ENCODE measurements at places on chromosomes 6 and 20.

GRCh38 chr6:87918461-87918941, 129.1 kb upstream of the SPACA1 start:
- peak; percentile 26 for DNase-seq

DNA sequence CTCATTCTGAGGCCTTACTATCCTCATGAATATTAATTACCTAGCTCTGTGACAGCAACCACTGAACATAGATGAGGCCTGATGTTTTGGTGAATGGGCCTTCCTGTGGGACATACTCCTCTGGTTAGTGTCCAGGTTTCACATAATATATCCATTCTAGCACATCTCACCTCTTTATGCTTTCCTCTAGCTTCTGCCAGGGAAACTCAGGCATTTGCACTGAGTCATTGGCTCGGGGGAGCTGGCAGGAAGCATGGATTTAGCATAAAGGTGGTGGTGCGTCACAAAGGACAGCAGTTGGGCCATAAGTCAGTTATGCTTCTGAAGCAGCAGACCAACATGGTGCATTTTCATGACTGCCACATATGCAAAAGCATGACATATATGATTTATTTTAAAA, 37.5 kb upstream of the TMEM170B start:
- peak; percentile 92 for DNase-seq

GRCh38 chr20:22346716-22347115, 237.7 kb downstream of the FOXA2 start:
- no peak for DNase-seq

DNA sequence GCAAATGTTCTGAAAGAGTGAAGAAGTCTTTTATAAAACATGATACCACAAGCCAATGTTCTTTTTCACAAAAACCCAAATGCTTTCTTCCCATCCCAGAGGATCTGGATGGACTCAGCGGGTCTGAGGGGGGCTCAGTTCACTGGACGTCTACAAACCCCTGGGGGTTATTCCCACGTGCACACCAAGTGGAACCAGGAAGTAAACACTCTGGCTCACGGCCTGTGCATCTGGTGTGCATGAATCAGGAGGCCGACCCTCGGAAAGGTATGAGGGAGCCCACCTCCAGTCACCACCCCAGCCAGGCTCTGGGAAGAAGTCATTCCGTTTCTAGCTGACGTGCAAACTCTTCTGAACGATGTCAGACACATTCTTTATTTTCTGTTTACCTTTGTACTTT, 252.2 kb downstream of the DLL1 start:
- no peak for DNase-seq

GRCh38 chr6:20955131-20955530, 420.9 kb downstream of the CDKAL1 start:
- DNase-seq = no peak

DNA sequence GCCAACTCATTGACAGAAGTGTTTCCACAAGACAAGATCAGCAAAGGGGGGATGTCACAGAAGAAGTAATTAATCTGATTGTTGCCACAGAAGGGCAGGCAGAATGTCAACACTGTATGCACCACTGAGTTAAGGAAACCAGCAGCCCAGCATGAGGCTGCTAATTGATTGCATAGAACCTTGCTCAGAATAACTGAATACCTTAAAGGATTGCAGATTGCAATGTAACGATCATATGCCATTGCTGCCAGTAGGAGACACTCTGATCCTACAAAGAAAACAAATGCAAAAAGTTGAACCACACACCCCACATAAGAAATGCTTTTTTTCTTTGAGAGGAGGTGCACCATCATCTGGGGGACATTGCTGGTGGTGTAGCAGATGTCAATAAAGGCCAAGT, 13.1 kb downstream of the OR5V1 start:
- no peak for DNase-seq

GRCh38 chr6:144417681-144418080, 132.5 kb downstream of the UTRN start:
- DNase-seq = no peak

GRCh38 chr6:110352563-110353262, 5.4 kb downstream of the METTL24 start:
- DNase-seq = no peak

GRCh38 chr6:69780585-69781178, 16.1 kb downstream of the LMBRD1 start:
- no peak for DNase-seq

- no peak for DNase-seq
Observed at GRCh38 chr6:93801101-93801847, 381.9 kb upstream of the EPHA7 start.

GRCh38 chr20:61759286-61760065, 306.2 kb downstream of the TAF4 start:
- DNase-seq = no peak

DNA sequence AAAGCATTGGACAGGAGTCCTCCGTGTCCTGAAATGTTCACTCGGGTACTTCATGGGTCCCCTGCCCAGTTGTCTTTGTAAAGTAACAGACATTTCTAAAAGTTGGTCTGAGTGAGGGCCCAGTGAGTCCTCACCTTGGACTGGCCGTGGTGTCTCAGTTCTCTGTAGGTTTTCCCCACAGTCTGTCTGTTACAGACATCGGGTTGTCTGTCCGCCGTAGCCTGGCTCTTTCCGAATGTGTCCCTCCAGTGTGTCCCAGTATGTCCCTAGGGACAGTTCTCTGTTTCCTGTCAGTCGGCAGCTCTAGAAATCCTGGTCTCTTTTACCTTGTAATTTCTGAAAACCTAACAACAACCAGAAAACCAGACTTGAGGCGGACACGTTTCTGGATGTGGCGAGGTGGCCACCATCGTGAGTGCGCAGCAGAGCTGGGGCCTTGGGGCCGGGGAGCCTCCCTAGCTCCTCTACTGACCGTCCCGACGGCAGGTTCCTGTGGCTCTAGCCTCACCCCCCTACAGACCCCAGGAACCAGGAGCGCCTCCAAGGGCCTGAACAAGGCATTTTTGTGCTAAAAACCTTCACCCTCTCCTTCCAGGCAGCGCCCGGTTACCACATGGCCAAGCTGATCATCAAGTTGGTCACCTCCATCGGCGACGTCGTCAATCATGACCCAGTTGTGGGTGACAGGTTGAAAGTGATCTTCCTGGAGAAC, 42.2 kb downstream of the PYGB start:
- no peak for DNase-seq

DNA sequence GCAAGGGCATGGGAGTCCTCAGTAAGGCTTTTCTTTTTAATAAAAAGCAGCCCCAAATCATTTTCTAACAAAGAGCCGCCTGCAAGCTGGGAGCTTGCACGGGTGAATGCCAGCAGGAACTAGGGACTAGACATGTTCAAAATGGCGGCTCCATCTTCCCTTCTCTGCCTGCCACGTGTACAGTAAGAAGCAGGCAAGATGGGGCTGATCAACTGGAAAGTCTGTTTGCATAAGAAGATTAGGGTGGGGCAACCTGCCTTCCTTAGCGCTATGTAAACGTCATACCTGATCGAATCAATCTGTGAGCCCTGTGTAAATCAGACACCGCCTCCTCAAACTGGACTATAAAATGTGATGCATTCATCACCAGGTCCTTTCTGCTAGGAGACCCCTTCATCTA, 299.4 kb upstream of the SOX4 start:
- DNase-seq = no peak

DNA sequence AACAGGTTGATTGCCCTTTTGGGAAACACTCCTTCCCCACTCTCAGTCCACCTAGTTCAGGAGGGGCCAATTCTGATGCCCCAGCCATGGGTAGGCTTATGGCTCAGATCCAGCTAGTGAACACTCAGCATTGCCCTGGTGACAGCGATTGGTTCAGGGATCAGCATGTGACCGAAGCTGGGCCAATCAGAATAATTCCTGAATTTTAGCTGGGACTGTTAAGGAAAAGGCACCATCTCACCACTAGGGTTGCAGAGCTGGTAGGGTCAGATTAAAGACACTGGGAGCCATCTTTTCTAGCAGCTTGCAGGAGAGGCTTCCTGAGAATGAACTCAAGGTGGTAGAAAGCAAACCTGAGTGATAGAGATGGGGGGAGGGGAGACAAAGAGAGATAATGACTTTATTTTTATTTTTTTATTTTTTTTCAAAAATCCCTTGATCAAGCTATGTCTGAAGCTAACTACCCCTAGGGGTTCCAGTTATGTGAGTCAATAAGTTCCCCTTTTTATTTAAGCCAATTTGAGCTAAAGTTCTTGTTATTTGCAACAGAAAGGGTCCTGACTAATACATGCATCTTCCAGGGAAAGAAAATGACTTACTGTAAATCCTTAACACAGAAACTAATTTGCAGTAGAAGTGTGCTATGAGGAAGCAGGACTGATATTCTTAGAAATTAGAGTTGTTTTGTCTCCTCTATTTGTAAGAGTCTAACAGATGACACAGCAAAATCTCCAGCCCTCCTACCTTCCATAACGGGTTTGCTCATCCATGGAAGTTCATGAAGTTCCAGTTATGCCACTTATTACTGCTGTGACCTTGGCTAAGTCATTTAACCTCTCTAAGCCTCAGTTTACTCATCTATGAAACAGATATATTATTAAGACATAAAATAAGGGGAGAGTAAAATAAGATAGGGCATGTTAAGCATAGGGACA, 44.7 kb downstream of the EYA2 start:
- no peak for DNase-seq

- DNase-seq = no peak
Observed at GRCh38 chr6:93393554-93394074, 25.7 kb downstream of the EPHA7 start.

- DNase-seq = no peak
Observed at GRCh38 chr20:51043811-51044210, 20.9 kb upstream of the KCNG1 start.

- DNase-seq = no peak
Observed at GRCh38 chr20:53328961-53329360, 264.7 kb downstream of the ZNF217 start.

DNA sequence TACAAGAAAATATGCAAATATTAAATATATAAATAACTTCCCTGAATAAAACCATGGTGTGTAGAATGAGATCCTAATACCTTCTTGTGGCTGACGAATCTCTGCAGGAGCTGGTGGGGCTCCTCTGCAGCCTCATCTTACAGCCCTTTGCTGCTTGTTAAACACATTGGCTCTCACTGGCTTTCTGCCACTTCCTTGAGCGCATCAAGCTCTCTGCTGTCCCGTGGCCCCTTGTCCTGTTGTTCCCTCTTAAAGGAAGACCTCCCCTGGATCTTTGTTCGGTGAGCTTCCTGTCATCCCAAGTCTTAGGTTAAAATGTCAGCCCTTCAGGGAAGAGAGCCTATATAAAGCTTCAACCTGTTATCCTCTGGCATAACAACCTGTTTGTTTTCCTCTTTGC, 519.6 kb downstream of the DOK5 start:
- DNase-seq = no peak

GRCh38 chr6:1679031-1679687, 69.4 kb downstream of the FOXC1 start:
- DNase-seq = no peak

GRCh38 chr20:58656831-58657230, 5.7 kb downstream of the STX16 start:
- no peak for DNase-seq

GRCh38 chr20:61494763-61495575, 242.9 kb downstream of the CDH4 start:
- no peak for DNase-seq

DNA sequence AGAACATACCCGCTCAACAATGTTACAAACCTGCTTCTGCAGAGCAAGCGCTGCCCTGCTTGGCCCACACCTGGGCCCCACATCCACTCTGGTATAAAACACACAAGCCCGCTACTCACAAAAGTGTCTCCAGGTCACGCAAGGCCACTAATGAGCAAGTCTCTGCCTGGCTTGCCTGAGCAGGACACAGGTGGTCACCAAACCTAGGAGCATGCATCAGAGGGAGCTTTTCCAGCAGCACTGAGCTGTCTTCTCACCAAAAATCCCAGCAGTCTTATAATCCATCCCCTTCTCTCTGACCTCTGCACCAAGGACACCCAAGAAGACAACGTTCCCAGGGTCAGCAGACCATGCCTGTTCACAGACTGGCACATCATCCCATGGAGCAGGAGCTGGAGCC, 100.8 kb downstream of the DLL1 start:
- no peak for DNase-seq

GRCh38 chr6:40796260-40797221, 209.4 kb upstream of the LRFN2 start:
- DNase-seq = no peak

DNA sequence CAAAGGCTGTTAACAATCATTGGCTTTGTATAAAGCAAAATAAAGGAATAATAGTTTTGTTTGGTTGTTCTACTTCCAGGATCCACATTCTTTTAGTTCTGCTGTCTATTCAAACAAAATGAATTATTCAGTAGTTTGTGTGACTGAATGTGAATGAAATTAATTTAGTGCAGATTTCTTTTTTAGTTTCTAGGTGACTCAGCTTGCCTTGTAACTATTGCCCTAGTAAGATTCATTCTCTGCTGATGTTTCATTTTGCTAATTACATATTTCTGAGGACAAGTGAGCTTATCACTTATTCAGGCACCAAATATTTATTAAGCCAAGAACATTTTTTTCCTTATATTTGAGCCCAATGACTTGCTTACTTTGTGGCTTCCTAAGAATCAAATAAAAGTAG, 46.5 kb upstream of the RIPOR2 start:
- peak; percentile 19 for DNase-seq

DNA sequence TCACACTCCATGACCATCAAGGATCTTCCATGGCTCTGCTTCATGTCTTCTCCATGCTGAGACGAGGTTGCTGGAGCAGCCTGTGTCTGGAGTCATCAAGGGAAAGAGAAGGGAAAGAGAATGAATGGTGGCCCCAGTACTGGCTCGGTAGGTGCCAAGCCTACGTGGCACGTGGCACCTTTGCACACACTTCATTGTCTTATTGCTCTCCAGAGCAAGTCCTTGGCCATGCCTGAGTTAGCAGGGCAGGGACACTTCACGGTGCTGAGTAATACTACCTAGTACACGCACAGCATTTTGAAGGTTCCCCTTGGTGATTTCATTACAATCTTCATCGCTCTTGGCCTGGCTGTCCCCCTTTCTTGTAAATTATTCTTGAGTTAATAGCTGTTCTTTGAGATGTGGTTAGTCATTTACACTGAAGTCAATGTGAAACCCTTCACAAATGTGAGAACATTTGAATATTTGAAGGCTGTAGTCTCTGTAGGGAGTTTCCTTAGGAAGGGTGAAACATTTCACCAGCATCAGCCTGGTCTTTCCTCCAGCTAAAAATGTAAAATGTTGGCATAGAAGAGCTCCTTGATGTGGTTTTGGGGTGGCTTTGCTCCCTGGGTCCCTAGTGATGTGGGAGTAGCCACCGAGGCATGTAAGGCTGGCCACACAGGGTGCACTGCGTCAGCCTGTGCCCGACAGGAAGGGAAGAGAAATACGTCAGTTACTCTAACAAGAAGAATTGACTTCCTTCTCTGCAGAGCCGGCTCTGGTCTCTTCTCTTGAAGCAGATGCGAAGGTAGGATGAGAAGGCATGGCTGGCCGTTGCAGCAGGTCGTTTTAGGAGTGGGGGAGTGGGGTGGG, at the start of gene SYTL3:
SYTL3 (plus strand) TSS at position 766 of the 855 bp plus-strand sequence. CDS start 13,215 bp downstream, outside the sequence.
- peak; percentile 86 for DNase-seq

DNA sequence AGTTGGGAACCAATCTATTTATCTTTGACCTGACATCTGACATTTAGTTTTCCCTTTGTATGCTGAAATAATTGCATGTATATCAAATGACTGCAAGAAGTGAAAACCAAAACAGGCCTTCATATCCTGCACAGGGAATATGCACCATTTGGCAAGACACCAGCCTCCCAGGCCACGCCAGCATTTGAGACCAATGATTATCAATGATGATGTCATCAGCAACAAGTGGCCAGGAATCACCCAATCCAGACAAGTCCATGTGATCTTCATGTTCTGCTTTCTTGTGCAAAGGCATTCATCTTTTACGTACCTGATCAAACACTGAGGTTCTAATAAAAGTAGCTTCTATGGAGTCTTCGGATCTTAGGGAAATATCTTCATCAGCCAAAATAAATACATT, 107.4 kb upstream of the TENT5A start:
- no peak for DNase-seq

Data from NCI-H226 (cell line).